AG10803 (cell line): ENCODE measurements at places on chromosomes 5 and 9.

DNA sequence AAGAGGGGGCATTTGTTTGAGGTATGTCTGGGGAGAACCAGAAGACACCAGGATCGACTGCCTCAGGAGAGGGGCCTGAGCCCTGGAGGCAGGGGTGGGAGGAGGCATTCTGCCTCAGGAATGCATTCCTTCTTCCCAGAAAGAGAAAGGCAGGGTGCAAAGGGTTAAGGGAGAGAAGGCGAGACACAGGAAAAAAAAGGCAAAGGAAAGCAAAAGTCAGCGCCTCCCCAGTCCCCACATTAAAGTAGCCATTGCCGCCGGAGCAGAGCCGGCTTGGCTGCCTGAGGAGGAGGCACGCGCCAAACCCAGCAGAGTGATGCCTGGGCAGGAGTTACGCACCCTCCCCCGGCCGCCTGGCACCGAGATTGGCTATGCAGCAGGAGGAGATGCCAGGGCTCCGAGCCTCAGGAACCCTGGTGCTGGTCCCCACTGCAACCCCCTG is 123.8 kb upstream of the PHYKPL start:
- no peak for DNase-seq

DNA sequence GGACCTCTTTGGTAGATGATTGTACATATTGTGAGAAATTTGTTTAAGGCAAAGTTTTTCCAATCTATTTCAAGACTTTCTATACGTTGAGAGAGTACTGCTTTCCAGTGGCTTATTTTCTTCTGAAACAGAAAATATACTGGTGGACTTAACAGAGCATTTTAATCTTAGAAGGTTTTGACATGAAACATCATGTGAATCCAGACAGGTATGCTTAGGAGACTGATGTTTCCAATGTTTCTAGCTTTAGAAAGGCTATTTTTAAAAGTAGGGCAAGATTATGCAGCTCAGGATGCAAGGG is 71.0 kb downstream of the PIK3R1 start:
- DNase-seq: no peak

DNA sequence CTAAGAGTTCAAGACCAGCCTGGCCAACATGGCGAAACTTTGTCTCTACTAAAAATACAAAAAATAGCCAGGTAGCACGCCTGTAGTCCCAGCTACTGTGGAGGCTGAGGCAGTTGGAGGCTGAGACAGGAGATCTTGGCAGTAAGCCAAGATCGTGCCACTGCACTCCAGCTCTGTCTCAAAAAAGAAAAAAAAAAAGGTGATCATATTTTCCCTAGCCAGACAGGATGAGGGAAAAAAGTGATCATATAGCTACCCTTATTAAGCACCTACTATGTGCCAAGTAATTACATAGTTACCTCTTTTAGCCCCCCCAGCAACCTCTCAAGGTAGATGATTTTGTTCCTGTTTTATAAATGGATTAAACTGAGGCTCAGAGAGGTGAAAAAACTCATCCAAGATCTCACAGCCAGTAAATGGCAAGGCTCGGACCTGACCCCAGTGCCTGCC is 18.1 kb upstream of the RPL26L1 start:
- no peak for DNase-seq

GRCh38 chr5:150209099-150209635 is 19.3 kb downstream of the SLC6A7 start:
- peak; percentile 52 for DNase-seq
